GM10248 (cell line): ENCODE measurements at places on chromosomes 4 and X.
A peak's percentile ranks its signal among the peaks of the same experiment; 100 is the strongest.

DNA sequence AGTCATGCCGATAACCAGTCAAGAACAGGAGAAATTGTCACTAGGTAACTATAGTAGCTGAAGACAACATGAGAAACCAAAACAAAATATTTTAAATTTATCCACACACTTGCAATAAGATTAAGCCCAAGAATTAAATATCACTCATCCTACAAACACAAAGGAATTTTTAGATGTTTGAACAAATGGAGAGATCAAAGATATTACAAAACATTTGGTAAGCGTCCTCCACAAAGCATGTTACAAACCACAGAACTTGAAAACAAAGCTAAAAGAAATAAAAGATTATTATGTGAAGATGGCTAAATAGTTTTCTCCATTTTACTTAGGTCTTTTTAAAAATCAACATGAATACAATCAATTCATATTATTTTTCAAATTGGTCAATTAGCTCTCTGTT, 631.9 kb upstream of the INTU start:
- DNase-seq = no peak

GRCh38 chr4:86935853-86936733, 1.3 kb downstream of the AFF1 start:
- DNase-seq = peak; percentile 76

- DNase-seq = no peak
Measured at GRCh38 chrX:110536816-110537215, 178.2 kb downstream of the RTL9 start.

DNA sequence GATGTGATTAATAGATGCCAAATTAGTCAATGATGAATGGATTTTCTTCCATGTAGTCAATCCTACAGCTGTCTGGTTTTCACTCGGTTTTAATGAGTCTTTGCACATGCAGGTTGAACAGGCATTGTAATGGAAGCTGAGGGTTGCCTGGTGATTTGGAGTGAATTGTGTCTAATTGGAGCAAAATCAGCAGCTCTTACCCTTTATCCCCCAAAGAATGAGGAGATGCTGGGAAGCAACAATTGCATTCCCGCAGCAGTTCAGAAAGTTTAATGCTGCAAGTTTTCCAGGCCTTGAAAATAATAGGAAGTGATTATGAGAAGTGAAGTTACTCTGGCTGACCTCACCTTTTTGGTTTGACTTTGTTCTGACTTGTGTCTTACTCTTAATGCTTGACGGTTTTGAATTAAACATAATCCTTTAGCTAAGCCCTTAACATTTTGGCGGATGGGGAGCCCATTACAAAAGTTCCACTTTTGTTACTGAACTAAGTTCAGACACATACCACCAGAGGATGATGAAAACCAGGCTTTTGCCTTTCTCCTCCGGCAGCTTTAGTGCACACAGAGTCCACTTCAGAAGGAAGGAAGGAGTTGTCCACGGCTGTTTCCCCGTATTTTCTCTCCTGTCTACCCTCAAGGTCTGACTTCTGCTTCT, 78.8 kb upstream of the TBC1D9 start:
- no peak for DNase-seq

GRCh38 chr4:79934660-79935059, 138.4 kb downstream of the ANTXR2 start:
- DNase-seq = no peak

GRCh38 chr4:31784558-31784957, 1064.4 kb downstream of the PCDH7 start:
- DNase-seq = no peak

DNA sequence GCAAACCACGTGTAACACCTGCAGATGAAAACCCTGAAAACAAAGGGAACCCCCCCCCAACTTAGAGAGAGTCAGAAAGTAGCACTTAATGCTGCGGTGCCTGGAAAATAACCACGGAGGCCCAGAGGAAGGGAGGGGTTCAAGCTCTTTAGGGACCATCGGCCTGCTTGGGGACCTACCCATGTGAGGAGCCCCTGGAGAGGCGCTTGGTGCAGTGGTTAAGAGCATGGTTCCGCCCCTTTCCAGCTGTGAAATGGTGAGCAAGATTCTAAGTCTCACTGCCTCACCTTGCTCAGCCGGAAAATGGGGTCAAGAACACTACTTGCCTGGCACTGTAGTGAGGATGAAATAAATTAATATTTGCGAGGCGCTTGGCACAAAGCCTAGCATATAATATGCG, 13.8 kb downstream of the SLC25A5 start:
- DNase-seq = no peak

DNA sequence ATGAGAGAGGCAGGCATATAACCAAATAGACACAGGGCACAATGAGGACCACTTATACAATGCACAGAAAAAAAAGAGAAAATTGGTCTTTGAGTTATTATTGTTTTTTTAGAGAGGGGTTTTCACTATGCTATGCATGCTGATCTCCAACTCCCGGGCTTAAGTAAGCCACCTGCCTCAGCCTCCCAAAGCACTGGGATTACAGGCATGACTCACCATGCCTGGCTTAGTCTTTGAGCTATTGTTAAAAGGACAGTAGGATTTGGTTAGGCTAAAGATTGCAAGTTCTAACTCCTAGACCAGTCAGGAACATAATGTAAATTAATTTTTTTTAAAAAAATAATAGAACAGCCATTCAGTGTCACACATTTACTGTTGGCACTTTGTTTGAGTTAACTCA, 340.1 kb downstream of the GPAT3 start:
- DNase-seq = no peak

- DNase-seq = no peak
Measured at GRCh38 chr4:143399113-143399949, 62.7 kb downstream of the GAB1 start.

DNA sequence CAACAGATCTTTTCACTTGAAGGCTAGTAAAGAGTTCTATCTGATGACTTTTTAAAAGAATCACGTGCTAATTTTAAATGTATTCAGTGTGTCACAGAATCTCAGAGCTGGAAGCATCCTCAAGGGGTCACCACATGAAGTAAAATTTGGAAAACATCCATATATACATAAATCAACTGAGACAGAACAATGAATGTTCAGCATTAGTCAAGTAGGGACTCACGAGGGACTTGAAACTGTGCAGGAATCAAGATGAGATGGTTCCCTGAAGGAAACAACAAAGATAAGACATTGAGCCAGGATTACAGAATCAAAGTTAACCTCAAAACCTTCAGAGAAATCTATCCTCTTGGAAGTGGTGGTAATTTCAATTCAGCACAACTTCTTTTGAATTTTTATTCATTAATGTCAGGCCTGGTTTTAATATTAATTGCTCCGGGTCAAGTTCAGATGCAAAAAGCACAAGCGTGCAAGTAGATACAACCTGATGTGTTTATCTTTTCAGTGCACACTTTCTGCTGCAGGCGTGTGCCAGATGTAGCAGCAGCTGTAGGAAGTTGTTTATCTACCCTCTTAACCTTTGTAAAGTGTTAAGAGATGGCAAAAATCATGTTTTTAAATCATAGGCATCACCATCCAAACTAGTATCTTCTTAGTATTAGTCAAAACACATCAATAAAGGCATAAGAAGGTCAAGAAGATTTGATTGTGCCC, 87.7 kb upstream of the SRD5A3 start:
- DNase-seq = no peak

- no peak for DNase-seq
Measured at GRCh38 chr4:54449999-54450398, 207.8 kb upstream of the KIT start.

DNA sequence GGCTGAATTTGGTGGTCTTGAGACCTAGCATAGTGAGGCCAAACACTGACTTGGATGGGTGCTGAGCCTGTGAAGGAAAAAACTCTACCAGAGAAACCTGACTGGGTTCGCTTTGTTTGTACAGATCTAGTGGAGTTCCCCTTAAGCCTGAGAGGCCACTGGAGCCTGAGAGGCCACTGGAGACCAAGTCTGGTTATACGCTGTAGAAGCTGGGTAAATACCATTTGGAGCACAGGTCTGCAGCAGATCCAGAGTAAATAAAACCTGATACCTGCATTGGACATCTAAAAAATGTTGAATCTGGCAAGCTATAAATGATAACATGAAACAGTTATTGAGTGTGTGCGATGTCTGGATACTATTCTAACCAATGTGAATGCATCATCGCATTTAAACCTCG, 104.3 kb upstream of the IGSF1 start:
- no peak for DNase-seq

GRCh38 chrX:2504706-2505332, 4.0 kb upstream of the DHRSX start:
- DNase-seq = no peak

GRCh38 chr4:128177498-128177897, 110.1 kb downstream of the PGRMC2 start:
- DNase-seq = no peak

DNA sequence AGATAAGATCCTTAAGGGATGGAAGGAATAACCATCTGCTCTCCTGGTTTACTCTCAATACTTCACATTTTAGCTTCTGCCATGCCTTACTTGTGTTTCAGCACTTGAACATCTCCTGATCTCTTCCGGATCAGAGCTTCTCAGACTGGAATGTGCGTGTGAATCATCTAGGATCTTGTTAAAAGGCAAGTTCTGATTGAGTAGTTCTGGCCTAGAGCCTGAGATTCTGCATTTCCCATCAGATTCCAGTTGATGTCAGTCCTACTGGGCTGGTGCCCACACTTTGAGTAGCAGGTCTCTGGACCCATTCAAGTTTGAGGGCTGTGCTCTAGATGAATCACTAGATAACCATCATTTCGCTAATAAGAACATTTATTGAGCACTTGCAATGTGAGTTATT, 20.0 kb downstream of the NDP start:
- no peak for DNase-seq
